ENCODE measurements at places on chromosomes 13 and 19. TPM values are rescaled to one million over a fixed set of nuclear protein-coding genes. Genes with fewer than 3 reads are reported as not detected.

The MBD3L2B gene
- not detected for total RNA-seq

The CRTC1 gene
- total RNA-seq = 20.8 TPM

DNA sequence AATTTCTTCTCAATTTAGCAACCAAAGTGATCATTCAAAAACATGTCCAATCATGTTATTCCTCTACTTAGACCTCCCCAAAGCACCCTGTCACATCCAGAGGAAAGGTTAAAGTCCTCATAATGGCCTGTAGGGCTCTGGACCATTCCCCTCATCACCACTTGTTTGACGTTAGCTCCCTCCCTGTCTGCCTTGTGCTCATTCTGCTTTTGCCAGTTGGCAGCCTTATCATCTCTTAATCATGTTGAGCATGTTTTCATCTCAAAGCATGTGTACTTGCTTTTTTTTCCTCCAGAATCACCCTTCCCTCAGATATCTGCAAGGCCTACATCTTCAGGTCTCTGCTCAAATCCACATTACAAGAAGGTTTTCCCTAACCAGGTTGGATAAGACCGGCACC lies 25.9 kb downstream of the UBAC2 start:
- no peak for DNase-seq

- DNase-seq = no peak
Measured at GRCh38 chr13:49561062-49561410, 24.3 kb downstream of the RCBTB1 start.

- DNase-seq = no peak
Measured at GRCh38 chr13:77430377-77430951, 103.6 kb upstream of the MYCBP2 start.

GRCh38 chr13:75704927-75705288 lies 68.8 kb downstream of the LMO7 start:
- DNase-seq = no peak
